Retina (tissue), 1 donor: ENCODE measurements at places on chromosomes 1 and 21.

- DNase-seq: no peak
These were observed 72.8 kb upstream of the NR5A2 start for GRCh38 chr1:199954699-199955098.

GRCh38 chr1:207619871-207620542 is 24.9 kb upstream of the CR1L start:
- peak; percentile 45 for DNase-seq

DNA sequence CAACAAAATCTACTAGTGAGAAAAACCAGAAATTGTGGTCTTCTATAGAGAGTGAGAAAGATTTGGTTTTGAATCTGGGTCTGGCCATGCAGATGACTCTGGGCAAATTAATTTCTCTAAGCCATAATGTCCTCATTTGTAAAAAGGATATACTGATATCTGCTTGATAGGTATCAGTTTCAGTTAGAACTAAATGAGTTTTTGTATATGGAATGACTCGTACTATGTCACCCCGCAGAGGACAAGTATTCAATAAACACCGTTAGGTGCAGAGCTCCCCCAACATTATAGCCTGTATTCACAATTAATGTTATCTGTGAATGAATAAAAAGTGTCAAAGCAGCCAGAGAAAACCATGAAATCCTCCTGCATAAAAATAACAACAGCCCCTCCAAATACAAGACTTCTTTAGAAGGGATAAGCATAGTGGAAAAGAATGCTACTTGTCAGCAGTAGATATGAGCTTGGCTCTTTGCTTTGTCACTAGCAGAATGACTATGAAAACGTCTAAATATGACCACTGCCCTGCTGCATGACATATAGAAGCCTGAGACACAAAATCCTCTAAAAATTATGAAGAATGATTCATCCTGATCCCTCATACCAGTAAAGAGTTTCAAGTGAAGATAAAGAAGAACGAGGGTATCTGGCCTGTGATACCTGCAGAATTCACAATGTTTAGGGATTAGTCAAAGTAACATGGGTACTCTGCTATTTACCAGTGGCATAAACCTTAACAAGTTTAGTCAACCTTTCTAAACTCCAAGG is 17.8 kb downstream of the SCAF4 start:
- DNase-seq: no peak

DNA sequence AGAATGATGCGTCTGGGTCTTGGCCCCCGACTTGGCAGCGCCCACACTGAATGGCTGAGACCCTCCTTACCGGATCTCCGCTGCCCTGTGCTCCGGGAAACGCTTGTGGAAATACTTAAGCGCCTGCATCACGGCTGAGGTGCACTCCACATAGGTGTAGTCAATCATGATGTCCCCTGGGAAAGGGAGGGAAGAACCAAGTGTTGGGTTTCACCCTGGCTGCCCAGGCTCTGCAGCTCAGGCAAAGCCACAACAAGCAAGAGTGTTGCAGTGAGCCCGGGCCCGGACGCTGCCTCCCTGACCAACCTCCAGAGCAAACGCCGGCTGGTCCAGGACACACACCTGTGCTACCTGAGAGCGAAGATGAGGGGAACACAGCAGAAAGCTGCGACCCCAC is 21.5 kb upstream of the SPATC1L start:
- DNase-seq: no peak

- peak; percentile 60 for DNase-seq
These were observed 59.0 kb upstream of the CD1D start for GRCh38 chr1:158121604-158122254.

- no peak for DNase-seq
These were observed 38.7 kb downstream of the MIA3 start for GRCh38 chr1:222656391-222657155.

GRCh38 chr1:198079432-198079951 is 77.3 kb upstream of the NEK7 start:
- no peak for DNase-seq

DNA sequence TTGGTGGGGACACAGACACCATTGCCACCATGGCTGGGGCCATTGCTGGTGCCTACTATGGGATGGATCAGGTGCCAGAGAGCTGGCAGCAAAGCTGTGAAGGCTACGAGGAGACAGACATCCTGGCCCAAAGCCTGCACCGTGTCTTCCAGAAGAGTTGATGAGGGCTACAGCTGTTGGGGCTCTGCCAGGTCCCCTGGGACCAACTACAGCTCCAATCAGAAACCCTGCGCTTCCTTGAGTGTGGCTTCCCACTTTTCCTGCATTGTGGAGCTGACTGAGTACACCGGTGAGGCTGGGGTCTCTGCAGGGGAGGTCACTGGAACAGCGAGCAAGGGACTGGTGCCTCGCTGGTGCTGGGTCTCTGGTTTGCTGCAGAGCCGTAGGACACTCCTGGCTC is 4.5 kb downstream of the ADPRS start:
- no peak for DNase-seq

DNA sequence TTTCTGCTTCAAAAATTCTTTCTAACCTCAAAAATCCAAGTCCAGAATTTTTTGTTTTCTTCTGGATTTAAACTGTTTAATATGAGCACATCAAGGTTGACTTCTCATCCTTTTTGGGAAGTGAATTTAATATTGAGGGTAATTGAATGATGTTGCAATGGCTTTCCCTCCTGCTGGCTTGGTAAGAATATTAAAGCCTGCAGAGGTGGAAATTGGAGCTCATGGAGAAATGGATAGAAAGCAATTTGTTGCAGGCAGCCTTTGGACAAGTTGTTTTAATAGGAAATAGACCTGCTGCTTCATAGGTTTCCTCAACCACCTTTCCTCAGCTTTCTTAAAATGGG is 124.7 kb downstream of the SYT2 start:
- DNase-seq: no peak

- no peak for DNase-seq
These were observed 25.0 kb downstream of the SDC3 start for GRCh38 chr1:30883389-30884172.

DNA sequence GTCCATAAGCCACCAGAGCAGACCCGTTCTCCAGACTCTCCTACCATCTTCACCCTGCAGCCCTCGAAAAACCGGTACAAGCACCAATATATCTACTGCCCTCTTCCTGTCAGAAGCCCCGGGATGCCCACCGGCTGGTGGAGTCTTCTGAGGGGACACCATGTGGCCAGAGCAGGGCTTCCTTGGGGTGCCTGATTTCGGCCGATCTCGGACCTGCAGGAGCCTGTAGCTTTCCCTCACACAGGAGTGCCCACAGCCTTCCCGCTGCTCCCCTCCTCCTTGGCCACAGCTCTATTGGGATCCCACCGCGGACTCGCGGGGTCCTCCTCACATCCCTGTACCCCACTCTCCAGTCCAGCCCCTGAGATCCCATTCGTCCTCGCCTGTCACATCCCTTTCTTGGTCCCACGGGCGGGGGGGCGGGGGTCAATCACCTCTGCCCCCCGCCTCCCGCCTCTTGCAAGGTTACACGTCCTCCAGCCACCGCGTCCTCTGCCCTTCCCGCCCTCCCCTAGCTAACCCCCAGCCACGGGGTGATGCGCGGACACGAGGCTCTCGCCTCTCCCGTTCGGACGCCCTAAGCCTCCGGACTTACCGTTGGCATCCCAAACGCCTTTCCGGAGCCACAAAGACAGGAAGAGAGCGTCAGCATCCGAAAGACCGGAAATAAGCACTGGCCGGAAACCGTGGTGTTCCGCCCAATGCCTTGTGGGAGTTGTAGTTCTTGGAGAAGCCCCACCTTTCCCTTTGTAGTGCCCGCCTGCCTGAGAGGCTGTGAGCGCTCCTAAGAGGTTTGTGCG is at the start of gene SSR2:
SSR2 (minus strand) TSS at position 659 of the 800 bp plus-strand sequence. CDS start 784 bp downstream, outside the sequence.
- peak; percentile 92 for DNase-seq

- DNase-seq: no peak
These were observed 162.2 kb upstream of the LHX8 start for GRCh38 chr1:74971982-74972381.

DNA sequence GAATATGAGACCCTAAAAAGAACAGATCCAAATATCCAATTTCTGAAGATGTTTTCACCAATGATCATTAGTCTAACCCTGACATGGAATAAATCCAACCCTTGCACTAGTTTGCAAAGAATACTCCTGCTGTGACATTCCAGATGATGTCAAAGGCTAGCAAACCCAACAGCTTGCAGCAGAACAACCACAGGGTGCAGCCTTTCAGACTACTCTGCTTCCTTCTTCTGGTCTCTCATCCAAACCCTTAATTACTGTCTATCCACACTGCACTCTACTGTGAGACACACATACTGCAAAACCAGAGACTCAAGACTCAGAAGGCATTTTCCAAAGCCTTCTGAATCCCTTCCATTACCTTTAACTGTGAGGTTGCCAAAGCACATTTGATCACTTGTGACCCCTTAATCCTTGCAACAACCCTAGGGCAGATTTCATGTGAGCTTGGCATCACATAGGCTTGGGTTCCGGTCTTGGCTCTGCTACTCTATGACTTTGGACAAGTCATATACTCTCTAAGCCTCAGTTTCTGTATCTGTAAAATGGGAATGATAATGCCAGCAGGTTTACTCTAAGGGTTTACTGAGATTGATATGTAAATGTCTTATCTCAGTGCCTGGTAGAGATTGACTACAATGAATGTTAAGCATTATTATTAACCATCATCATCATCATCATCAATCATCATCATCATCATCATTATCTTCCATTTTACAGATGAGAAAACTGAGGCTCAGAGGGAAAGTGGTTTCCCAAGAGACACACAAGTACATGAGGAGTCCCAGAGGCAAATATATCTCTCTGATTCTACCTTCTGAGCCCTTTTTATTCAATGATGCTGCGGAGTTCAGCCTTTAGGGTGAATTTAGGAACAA is 94.5 kb downstream of the SYF2 start:
- no peak for DNase-seq

DNA sequence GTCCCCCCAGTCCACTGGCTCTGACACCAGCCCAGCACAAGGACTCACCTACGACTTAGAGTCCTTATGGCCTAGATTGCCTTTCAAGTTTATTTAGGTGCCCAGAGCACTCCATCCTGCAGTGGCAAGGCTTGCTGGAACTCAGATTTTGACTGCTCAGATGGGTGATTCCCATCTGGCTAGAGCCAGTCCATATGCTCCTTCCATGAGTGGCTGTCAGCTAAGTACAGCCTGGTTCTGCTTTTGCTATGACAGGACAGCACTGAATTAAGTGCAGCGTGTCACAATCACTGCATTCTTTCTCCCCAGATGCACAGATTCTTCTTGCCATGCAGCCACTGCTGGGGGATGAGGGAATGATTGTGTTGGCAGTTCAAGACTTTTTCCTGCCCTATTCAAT is 43.8 kb downstream of the GPR52 start:
- DNase-seq: no peak

DNA sequence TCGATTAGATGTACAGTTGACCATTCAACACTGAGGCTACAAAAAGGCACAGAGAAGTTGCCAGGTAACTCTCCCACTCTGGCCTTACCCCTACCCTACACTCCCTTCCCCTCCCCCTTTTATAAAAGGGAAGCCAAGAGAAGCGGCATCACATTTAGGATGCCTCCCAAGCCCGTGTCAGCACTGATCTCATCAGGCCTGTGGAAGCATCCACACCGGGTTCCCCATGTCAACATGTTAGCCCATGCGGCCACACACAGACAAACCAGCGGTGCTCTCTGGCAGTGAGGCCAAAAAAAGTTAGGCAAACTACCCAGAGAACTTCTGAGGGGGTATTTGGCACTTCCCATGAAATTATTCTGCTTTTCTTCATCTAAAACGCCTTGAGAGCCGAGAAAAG is 29.9 kb downstream of the BCAR3 start:
- DNase-seq: no peak

GRCh38 chr1:92366040-92366395 is 67.2 kb downstream of the RPAP2 start:
- DNase-seq: no peak

- DNase-seq: peak; percentile 13
These were observed 52.2 kb upstream of the L1TD1 start for GRCh38 chr1:62142496-62142895.

DNA sequence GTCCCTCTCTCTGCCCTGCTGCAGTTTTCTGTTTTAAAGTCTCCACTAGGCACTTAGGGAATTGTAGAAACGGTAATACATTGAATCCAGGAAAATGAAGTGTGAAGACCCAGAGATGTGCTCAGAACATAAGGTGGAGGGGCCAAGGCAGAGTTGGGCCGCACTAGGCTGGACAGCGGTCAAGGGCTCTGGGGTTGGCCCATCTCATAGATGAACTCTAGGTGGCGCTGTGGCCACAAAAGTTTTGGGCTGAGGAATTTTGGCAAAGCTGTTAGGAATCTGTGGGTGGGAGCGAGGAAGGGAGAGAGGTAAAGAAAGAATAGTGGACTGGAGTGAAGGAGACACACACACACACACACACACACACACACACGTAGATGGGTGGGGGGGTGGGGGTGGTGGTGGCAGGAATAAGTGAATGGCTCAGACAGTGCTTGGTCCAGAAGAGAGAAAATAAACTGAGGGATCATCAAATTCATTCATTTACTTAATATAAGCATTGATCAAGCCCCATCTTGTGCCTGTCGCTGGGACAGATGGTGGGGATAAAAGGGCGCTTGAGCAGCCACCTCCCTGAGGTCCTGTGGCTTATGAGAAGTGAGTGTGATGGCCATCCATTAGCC is 258.5 kb downstream of the TRABD2B start:
- peak; percentile 53 for DNase-seq

- DNase-seq: no peak
These were observed 4.5 kb downstream of the HSPB7 start for GRCh38 chr1:16013220-16013907.

DNA sequence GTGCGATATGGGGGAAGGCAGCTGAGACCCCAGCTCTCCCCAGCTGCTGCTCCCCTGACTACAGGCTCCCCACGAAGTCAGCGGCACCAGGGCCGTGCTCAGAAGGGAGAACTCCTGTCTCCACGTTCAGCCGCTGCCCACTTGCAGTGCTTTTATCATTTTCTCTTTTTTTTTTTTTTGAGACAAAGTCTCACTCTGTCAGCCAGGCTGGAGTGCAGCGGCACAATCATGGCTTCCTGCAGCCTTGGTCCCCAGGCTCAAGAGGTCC is 933 bp upstream of the FTCD start:
- DNase-seq: no peak

DNA sequence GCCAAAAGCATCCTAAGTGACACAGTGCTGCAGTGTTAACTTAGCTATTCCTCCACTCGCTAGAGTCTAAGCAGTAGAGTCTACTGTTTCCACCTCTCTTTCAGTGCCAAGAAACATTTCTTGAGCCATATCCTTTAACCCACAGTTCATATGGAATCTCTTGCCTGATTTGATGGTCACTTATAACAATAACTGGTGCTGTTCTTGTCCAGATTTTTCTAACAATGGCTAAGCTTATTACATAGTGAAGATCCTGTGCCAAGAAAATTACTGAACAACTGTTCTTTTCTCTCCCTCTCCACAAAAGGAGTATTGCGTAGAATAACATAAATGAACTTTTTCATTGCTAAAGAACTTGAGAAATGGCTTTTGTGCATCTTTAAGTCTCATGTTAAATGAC is 121.3 kb downstream of the CDC7 start:
- DNase-seq: no peak
